ENCODE measurements at places on chromosomes 2 and 18. TPM values are rescaled to one million over a fixed set of nuclear protein-coding genes. Genes with fewer than 3 reads are reported as not detected.
A peak's percentile ranks its signal among the peaks of the same experiment; 100 is the strongest.

GRCh38 chr2:148965623-148966437, 72.7 kb upstream of the LYPD6B start:
- no peak overlapping the region for H3K4me3 ChIP-seq
- no peak for DNase-seq
- no peaks in the 10 kb centered on the region for H3K4me1 ChIP-seq
- H3K27ac ChIP-seq: no peak overlapping the region

GRCh38 chr2:26395394-26395793, 6.3 kb upstream of the DRC1 start:
- no peak overlapping the region for H3K4me3 ChIP-seq
- H3K27me3 ChIP-seq: no peaks in the 10 kb centered on the region
- no peak for DNase-seq
- no peaks in the 10 kb centered on the region for H3K4me1 ChIP-seq
- H3K36me3 ChIP-seq: no peaks in the 10 kb centered on the region
- no peak overlapping the region for H3K27ac ChIP-seq

DNA sequence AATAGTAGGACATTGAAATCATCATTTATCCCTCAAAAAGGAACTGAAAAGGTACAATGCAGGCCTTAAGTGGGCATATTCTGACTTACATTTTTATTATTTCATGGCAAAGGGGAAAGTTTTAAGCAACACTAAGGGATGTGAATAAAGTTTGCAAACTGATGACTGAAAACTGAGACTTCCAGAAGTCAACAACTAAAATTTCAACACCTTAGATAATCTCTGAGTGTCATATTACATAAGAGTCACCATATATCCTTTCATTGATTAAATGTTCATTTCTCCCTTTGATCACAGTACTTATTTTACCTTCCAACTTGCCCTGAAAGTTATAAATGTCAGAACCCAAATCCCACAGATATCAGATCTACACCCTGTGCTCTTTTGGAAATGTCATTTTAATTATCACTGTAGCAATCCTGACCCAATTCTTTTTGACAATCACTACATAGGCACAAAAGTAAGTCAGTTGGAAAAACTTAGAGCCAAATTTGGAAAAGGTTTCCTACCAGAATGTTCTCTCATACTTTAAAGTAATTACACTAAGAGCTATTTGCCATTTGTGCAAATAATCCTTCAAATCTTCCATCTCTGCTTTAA, 44.4 kb upstream of the RNU4ATAC start:
- H3K36me3 ChIP-seq: no peaks in the 10 kb centered on the region
- H3K4me1 ChIP-seq: peaks cover 71% of the 10 kb centered on the region
- no peaks in the 10 kb centered on the region for H3K27me3 ChIP-seq
- H3K27ac ChIP-seq: peak overlapping the region; percentile 35

GRCh38 chr2:113692698-113693428, 63.6 kb downstream of the SLC35F5 start:
- no peaks in the 10 kb centered on the region for H3K36me3 ChIP-seq
- no peaks in the 10 kb centered on the region for H3K4me1 ChIP-seq
- H3K27me3 ChIP-seq: no peaks in the 10 kb centered on the region
- H3K27ac ChIP-seq: no peak overlapping the region
- no peak overlapping the region for H3K4me3 ChIP-seq

GRCh38 chr2:180196419-180196977, 189.4 kb upstream of the CWC22 start:
- H3K36me3 ChIP-seq: no peaks in the 10 kb centered on the region
- H3K4me1 ChIP-seq: no peaks in the 10 kb centered on the region
- H3K4me3 ChIP-seq: no peak overlapping the region

DNA sequence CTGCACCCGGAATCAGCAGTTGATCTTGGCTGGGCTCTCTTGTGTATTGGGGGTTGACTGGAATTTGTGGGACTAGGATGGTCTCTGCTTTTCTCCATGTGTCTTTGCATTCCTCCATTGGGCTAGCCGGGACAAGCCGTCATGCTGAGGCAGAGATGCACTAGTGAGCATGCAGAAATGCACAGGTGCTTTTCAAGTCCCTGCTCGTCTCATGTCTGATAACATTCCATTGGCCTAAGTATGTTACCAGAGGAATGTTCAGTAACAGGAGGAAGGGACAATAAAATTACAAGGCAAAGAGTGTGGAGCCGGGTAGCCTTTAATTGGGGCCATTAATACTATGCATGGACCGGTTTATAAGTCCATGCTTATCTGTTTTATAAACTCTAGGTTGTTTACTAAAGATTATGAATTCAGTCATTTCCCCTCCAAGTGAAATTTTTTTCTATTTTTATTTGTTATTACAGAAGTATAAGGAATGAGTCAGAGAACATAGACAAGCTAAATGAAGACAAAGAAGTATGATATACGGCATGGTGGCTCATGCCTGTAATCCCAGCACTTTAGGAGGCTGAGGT, 24.4 kb upstream of the AAK1 start:
- H3K4me3 ChIP-seq: no peak overlapping the region
- no peaks in the 10 kb centered on the region for H3K27me3 ChIP-seq
- no peaks in the 10 kb centered on the region for H3K4me1 ChIP-seq

DNA sequence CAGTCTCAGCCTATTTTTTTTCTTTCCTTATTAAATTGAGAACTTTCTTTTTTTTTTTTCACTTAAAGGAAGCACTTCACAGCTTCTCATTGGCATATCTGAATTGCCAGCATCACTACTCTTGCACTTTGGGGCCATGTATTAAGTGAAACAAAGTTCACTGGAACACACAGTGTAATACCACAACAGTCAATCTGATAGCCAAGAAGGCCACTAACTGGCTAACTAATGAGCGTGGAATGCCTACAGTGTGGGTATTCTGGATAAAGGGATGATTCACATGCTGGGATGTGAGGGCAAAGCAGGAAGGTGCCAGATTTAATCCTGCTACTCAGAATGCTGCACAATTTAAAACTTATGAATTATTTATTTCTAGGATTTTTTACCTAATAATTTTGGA, 11.7 kb upstream of the C18orf63 start:
- no peaks in the 10 kb centered on the region for H3K27me3 ChIP-seq
- H3K4me1 ChIP-seq: no peaks in the 10 kb centered on the region
- H3K4me3 ChIP-seq: no peak overlapping the region
- DNase-seq: no peak

GRCh38 chr2:167825664-167826063, 421.7 kb downstream of the STK39 start:
- peak overlapping the region; percentile 58 for H3K27ac ChIP-seq
- H3K27me3 ChIP-seq: no peaks in the 10 kb centered on the region
- H3K4me3 ChIP-seq: no peak overlapping the region
- peaks cover 43% of the 10 kb centered on the region for H3K4me1 ChIP-seq

DNA sequence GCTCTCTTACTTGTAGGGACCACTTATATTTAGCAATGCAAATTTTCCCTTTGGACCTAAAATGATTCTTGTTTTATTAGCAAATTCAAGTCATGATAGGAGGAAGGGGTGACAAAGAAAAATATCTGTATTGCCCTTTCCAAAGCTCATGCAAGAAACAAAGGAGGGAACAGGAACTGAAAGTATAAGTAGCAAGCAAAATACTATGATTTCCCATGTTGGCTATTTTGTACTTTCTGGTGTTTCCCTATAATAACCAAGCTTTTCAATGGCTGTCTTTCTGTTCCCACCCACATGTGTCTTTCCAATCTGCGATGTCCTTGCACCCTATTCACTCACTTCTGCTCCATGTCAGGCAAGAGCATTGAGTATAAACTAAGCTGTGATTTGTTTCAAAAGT, 279.7 kb downstream of the RNF144A start:
- H3K4me1 ChIP-seq: no peaks in the 10 kb centered on the region
- no peak overlapping the region for H3K4me3 ChIP-seq
- DNase-seq: no peak
- no peaks in the 10 kb centered on the region for H3K27me3 ChIP-seq

DNA sequence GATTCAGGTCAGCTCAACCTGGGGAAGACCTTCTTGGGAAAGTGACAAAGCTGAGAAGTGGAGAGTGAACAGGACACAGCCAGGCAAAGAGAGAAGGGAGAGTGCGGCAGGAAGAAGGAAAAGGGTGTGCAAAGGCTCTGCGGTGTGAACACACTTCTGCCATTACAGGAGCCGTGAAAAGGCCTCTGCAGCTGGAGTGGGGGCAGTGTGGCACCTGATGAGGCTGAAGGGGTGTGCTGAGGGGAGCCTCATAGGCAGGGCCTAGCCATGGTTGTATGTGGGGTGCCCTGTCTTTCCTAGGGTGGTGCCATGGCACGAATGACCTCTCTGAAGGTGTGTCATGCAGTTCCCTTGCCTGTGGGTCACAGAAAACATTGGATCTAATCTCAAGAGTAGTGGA, 347.6 kb downstream of the CYRIA start:
- no peak for DNase-seq
- H3K27ac ChIP-seq: no peak overlapping the region
- H3K27me3 ChIP-seq: no peaks in the 10 kb centered on the region
- H3K4me1 ChIP-seq: no peaks in the 10 kb centered on the region

DNA sequence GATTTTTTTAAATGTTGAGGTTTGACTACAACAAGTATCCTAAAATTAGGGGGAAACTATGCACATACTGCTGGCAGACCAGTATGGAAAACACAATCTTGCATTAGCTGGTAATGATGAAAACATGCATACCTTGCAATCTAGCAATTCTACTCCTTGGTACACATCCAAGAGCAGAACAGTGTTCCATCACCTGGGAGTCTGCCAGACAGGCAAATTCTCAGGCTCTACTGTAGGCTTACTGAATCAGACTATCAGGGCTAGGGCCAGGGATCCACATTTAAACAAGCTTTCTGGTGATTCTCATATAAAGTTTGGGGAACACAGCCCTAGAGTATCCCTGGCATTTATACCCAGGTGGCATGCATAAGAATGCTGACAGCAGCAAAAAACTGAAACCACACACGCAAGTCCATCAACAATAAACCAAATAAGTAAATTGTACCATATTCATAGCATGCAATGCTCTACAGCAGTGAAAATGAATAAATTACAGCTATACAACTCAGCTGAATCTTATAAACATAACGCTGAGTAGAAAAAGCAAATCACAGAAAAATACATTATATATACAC, 13.6 kb downstream of the CDH2 start:
- H3K27ac ChIP-seq: no peak overlapping the region
- DNase-seq: no peak
- no peaks in the 10 kb centered on the region for H3K36me3 ChIP-seq
- no peaks in the 10 kb centered on the region for H3K27me3 ChIP-seq
- H3K4me1 ChIP-seq: no peaks in the 10 kb centered on the region
- no peak overlapping the region for H3K4me3 ChIP-seq

DNA sequence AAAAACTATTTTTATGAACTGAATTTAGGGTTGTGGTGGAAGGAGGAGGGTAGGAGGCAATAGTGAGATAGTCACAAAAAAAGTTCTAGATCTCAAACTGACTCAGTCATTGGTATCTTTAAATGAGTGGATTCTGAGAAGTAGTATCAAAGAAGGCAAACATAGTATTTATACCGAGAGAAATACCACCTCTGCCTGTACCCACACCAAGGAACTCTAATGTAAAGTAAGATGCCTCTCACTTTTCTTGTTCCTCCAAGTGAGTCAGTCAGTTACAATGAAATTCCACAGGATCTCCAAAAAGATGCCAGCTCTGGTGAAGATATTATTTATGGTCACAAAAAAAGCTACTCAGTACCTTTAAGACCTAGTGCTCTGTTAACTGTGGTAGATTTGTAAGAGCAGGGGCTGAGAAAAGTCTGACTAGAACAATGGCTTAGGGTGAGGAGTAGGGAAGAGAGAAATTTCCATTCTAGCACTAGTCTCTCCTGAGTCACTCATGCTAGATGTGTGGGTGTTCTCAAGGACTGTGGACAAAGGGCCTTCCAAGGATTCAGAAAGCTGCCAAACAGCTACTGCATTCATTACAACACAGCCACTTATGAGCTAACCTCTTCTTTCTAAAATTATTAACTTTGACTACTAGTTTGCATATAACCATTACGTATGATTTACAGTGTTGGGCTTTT, 36.3 kb downstream of the YWHAQ start:
- no peaks in the 10 kb centered on the region for H3K27me3 ChIP-seq
- H3K36me3 ChIP-seq: no peaks in the 10 kb centered on the region
- H3K4me1 ChIP-seq: peaks cover 25% of the 10 kb centered on the region
- no peak overlapping the region for H3K4me3 ChIP-seq
- H3K27ac ChIP-seq: peak overlapping the region; percentile 69

DNA sequence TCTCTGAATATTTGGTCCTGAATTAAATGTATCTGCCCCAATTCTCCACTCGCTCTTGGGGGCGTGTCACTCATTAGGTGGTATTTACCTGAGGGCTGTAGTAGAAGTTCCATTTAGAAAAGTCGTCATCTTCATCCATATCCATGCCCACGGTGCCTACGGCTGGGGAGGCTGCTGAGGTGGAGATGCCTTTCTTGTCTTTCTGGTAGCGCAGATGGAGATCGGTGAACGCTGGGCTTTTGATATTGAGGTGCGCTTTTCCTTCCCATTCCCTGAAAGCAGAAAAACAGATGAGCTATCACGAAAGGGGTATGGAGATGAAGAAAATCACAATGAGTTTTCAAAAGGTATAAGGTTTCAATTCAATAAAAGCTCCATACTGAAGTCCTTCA, 39.7 kb downstream of the APOB start:
- H3K27me3 ChIP-seq: no peaks in the 10 kb centered on the region
- H3K27ac ChIP-seq: no peak overlapping the region
- no peaks in the 10 kb centered on the region for H3K4me1 ChIP-seq
- no peaks in the 10 kb centered on the region for H3K36me3 ChIP-seq
- DNase-seq: no peak

DNA sequence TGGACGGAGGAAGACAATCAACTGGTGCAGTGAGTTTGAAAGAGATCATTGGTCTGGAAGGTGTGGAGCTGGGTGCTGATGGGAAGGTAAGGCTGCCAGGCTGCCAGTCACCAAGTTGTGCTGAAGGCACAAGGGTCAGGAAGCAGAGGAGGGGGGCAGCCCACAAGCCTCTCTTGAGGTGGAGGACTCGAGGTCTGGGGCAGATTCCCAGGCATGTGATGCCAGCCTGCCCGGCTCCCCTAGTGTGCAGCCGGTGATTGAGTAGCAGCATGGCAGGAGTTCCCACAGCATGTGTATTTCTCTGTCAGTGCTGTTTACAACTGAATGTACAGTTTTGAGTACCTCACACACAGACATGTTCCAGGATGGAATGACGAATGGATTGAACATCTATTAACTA, 99.3 kb downstream of the CABLES1 start:
- DNase-seq: no peak
- H3K4me1 ChIP-seq: no peaks in the 10 kb centered on the region
- H3K27me3 ChIP-seq: no peaks in the 10 kb centered on the region
- H3K4me3 ChIP-seq: no peak overlapping the region
- H3K27ac ChIP-seq: no peak overlapping the region

- H3K4me3 ChIP-seq: no peak overlapping the region
- H3K36me3 ChIP-seq: no peaks in the 10 kb centered on the region
- no peak for DNase-seq
- peaks cover 7% of the 10 kb centered on the region for H3K4me1 ChIP-seq
- H3K27me3 ChIP-seq: no peaks in the 10 kb centered on the region
- H3K27ac ChIP-seq: no peak overlapping the region
Observed at GRCh38 chr18:57816208-57816954, 13.3 kb upstream of the ATP8B1 start.

The LRRTM1 gene
- total RNA-seq: not detected

The STK11IP gene
- 7.5 TPM for total RNA-seq

The CIB4 gene
- total RNA-seq: not detected

The SMAD7 gene
- 13.4 TPM for total RNA-seq

The SCN7A gene
- total RNA-seq: 2.5 TPM

The TM4SF20 gene
- total RNA-seq: not detected

The RND3 gene
- total RNA-seq: 2.1 TPM

Measured in gastrocnemius medialis (tissue), 4 donors.